ENCODE measurements at places on chromosomes 16 and 17.

DNA sequence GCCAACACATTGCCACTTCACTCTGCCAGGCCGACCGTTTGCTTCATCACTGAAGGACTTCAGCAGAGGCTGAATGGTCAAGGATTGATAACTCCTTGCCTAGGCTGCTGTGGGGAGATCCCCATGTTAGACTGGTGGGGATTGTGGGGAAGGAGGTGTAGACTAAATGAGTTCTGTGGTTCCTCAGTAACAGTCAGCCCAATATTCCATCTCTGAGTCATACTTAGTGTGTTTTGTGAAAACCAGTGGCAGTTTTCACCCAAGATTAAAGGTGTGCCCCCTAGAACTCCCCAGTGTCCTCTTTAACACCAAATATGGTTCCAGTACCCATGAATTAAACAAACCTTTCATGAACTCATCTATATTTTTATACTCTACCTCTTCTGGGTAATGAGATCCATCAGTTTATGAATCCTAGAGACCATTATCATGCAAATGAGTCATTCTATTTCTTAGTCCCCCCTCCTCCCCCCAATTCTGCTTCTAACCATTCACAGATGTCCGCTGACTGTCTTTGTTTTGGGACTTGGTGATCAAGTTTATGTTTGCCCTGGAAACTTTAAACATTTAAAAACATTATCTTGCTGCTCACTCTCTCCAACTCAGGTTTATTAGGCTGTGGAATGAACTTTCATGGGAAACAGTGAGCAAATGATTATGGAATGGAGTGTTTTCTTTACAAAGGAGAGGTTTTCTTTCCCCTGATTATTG lies 66.8 kb upstream of the GAS7 start:
- DNase-seq, result no peak

DNA sequence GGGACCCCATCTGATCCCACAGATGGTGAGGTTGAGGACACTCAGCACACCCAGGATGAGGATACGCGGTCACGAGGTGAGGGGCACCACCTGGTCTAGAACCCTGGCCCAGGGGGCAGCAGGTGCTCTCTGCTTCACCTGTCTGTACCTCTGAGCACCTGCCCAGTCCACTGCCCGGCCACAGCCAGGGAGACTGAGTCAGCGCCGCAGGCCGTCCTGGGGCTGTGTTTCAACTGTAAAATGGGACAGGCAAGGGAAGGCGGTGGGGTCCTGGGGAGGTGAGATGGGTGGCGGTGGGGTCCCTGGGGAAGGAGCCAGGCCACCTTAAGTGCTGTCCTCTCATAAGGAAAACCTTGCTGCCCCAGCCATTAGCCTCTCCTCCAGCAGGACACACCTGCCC lies 60.4 kb downstream of the ENGASE start:
- DNase-seq, result no peak

- no peak for DNase-seq
Observed at GRCh38 chr17:80379348-80379747, 35.6 kb upstream of the ENDOV start.

DNA sequence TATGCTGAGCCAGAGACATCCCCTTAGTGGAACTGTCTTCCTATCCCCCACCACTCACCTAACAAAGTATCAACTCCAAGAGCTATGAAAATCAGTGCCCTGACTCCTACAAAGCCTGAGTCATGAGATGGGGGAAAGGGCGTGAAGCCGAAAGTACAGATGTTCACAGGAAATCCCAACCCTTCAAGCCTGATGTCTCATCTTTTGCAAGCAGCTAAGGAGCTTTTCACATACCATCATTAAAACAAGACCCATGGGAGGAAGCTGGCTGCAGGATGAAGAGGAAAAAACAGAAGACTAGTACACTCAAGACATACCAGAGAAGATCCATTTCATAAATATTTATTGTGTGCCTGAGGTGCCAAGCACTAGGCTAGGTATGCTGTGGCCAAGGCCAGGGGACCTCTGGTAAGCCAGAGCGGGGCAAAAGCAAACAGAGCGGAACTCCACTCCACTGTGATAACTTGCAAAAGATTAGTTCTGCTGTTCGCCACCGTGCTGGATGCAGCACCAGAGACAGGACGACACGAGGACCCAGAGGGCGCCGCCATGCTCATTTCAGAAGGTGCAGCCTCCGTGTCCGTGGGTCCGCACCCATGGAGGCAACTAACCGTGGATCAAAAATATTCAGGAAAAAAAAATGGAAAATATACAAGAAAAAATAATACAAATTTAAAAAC lies 4.5 kb upstream of the MNT start:
- DNase-seq, result no peak

GRCh38 chr17:39636927-39637736 lies at the start of gene STARD3:
STARD3 (plus strand) TSS chr17:39637144; CDS start chr17:39653532, 16,388 bp downstream.
- peak; percentile 48 for DNase-seq

- DNase-seq, result no peak
Observed at GRCh38 chr17:37054894-37055293, 106.1 kb downstream of the AATF start.

DNA sequence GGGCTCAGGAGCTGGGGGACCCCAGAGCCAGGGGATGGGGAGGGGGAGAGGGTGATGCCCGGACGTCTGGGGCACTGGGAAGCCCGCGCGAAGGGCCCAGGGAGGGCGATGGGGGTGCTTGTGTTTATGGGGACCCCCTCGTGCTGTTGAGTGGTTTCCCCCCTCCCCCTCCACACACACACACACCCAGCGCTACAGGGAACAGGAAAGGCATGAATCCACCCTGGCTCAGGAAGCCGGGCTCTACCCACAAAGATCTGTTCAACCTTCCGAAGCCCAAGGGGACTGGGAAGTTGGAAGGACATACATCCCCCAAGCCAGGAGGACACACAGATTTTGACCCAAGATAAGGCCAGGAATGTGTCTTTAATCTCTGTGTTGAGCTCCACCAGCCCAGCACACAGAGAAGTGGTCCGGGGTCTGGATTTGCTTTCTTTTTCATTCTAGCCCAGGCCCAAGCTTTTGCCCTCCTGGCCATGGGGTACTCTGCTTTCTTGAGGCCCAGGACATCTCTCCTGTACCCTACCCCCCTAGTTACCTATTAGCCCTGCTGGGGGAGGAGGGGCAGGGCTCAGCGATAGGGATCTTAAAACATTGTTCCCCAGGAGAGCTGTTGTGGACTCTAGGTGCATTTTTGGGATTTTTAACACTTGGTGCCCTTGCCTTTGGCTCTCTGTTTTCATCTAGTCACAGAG lies 1.2 kb downstream of the UBALD2 start:
- DNase-seq, result no peak

- DNase-seq, result no peak
Observed at GRCh38 chr16:11401161-11402050, 56.1 kb downstream of the RMI2 start.

- no peak for DNase-seq
Observed at GRCh38 chr16:86734543-86735460, 156.5 kb downstream of the FOXL1 start.

DNA sequence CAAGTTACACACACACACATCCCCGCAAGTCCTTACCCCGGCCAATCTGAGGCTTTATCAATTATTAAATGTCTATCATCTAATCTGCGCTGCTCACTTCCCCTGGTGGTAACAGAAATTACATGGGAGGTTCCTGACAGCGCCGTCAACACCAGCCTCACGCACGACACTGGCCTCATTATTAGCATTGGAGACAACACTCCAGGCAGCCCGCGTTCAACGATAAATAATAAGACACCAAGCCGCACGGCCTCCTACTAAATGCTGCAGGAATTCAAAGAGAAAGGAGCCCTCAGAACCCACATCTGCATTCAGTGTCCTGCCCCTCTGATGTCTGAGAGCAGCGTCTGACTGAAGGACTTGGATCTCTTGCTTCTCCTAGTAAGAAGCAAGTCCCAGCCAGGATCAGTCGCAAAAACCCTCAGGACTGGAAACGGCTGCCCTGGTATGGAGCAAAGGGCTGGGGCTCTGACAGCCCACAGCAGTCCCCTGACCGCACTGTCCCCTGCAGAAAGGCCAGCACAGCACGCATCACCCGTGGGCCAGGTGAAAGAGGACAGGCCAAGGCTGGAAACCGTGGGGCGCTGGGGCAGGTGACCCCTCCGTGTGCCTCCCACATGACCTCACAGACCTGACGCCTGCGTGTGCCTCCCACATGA lies 7.6 kb upstream of the RPH3AL start:
- DNase-seq, result no peak

GRCh38 chr17:36641331-36641876 lies 40.0 kb downstream of the MRM1 start:
- no peak for DNase-seq

- no peak for DNase-seq
Observed at GRCh38 chr16:74607962-74608356, 1.0 kb upstream of the GLG1 start.

DNA sequence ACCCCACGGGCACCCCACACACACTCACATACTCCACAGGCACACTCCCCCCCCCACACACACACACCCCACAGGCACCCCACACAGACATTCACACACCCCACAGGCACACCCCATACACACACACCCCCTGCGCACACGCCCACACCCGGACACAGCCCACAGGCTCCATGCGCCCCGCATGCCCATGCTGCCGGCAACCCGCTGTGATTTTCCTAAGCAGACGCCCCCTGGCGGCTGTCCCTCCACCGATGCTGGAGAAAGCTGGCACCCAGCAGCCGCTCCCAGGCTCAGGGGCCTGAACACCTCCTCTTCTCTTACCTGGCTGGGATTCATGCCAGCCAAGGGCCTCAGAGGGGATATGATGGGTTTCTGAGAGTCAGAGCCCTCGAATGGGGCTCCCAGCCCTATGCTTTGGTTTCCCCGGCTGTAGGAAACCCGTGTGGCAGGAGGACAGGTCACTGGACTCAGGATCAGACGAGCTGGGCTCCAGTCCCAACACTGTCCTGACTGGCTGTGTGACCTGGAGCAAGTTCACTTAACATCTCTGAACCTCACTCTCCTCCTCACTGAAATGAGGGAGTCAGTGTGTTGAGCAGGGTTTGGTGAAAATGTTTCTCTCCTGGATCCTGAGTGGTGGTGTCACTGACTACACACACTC lies 19.6 kb upstream of the TNFRSF13B start:
- DNase-seq, result peak; percentile 26

GRCh38 chr17:27821318-27821717 lies 21.0 kb upstream of the NOS2 start:
- DNase-seq, result no peak

DNA sequence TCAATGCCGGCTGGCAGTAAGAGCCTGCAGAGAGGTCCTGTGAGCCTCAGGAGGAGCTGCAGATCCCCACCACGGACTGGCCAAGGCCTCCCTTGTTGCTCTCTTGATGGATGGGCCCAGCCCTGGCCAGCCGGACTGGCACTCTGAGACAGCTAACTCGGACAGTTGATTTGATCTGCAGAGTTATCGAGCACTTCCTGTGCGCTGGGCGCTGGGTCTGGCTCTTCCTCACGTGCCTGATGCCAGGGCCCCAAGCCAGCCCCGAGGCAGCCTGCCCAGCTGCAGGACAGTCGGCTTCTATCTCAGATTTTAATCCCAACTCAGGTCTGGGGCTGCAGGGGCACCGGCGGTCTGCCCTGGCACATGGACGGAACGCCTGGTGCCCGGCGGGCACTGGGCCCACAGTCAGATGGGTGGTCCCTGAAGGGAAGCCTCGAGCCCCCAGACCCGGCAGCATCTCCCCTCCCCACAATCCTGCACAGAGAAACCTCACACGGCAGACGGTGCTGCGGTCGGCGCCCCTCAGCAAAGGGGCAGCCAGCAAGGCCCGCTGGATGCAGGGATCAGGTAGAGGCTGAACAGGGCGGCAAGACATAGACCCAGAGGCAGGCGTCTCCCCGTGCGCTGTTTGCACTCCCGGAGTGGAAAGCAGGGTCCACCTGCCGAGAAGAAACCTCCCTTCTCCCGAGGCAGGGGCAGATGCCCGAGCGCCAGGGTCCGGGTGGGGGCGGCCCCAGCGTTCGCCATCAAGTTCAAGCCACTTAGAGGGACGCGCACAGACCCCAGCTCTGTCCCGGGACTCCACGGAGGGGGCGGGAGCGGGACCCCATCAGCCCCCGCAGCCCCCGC lies 34.0 kb downstream of the TIMM22 start:
- no peak for DNase-seq

DNA sequence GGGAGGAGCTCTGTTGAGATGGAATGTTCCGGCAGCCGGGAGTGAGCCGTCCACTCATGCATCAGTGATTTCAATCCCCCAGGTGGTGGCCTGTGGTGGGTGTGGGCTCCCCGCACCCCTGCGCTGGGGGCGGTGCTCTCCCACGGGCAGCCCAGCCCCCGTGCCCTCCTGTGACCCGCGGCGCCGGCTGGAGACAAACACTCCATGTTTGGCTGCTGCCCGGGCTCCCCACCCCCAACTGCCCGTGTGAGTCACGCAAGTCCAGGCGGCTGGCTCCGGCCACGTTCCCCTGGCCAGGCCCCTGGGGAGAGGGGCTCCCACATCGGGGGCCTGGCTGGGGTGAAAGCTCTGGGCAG lies 29.4 kb downstream of the CACNA1H start:
- DNase-seq, result no peak

- DNase-seq, result no peak
Observed at GRCh38 chr17:9368631-9369030, 207.0 kb downstream of the STX8 start.

- no peak for DNase-seq
Observed at GRCh38 chr17:63623786-63624530, 1.7 kb downstream of the MAP3K3 start.

GRCh38 chr16:53457670-53458069 lies 23.4 kb downstream of the RBL2 start:
- DNase-seq, result no peak

DNA sequence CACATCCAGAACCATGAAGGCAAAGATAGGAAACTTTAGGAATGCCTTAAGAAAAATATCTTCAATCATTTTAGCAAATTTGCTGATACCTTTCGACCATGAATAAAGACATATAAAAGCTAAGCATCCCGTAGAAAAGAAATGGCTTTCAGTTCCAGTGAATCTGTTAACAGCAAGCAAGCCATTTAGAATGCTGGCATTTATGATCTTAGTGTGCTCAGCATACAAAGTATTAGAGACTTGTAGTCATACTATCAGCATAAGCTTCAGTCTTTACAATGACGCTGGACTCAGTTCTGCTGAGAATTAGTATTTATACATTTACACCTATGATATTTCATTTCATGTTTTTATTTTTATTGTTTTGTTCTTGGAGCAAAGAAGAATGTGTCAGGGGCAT lies 38.7 kb downstream of the VAT1L start:
- no peak for DNase-seq

GRCh38 chr17:31156326-31156725 lies 61.5 kb downstream of the NF1 start:
- DNase-seq, result no peak

Measured in NCI-H748 treated with DMSO at 0.1 percent for 48 hours (cell line).